Osteoblast (primary cell): ENCODE measurements at places on chromosomes 3 and 15. TPM values are rescaled to one million over a fixed set of nuclear protein-coding genes. Genes with fewer than 3 reads are reported as not detected.

The GLDN gene
- 0.59 and 1.1 TPM in 2 replicates for total RNA-seq

The CLEC3B gene
- 48.9 and 52.5 TPM in 2 replicates for total RNA-seq

GRCh38 chr3:13762906-13763305 lies 117.0 kb downstream of the WNT7A start:
- DNase-seq = no peak

- no peak for DNase-seq
These were observed 227.2 kb downstream of the RSRC1 start for GRCh38 chr3:158337110-158337509.

GRCh38 chr3:123817413-123817812 lies 66.7 kb downstream of the MYLK start:
- no peak for DNase-seq

GRCh38 chr3:133268726-133269134 lies 131.1 kb upstream of the BFSP2 start:
- DNase-seq = no peak
